ENCODE measurements at places on chromosomes 13 and 19. TPM values are rescaled to one million over a fixed set of nuclear protein-coding genes. Genes with fewer than 3 reads are reported as not detected.
A peak's percentile ranks its signal among the peaks of the same experiment; 100 is the strongest.

Gene ZNF575
- total RNA-seq: 3.0 TPM

DNA sequence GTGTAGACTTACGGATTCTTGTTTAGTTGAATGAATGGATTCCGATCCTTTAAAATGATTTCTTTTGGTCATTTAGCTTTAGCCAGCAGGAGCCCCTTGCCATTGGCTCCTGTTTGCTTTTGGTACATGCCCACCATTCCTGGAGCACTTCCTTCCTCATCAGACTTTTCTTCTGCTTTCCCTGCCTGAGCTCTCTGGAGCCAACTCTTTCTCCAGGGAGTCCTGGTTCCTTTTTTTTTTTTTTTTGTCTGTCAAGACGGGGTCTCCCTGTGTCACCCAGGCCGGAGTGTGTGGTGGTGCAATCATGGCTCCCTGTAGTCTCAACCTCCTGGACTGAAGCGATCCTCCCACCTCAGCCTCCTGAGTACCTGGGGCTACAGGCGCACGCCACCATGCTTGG lies 37.8 kb downstream of the SMARCA4 start:
- no peak for DNase-seq

- DNase-seq: no peak
These were observed 74.0 kb upstream of the POMP start for GRCh38 chr13:28584873-28585381.

Gene NUCB1
- 194 TPM for total RNA-seq

Gene ZNF610
- total RNA-seq: 0.97 TPM

GRCh38 chr13:57969951-57970350 lies 338.4 kb downstream of the PCDH17 start:
- peak; percentile 75 for DNase-seq

DNA sequence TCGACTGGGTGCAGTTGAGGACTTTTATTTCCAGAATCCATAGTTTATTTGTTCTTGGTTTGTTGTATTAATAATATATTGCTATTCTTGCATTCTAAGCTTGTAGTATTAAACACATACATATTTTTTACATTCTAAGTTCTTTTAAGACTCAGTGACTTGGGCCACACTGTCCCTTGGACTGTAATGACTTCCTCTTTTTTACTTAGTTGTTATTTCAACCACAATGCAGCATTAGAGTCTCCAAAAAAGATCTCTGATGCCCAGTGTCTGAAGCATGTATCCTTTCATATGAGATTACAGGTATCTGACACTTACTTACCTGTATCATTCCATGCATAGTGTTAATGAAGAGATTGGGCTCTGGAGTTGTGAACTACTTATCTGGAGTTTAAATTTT lies 864.9 kb upstream of the PCDH20 start:
- DNase-seq: no peak

DNA sequence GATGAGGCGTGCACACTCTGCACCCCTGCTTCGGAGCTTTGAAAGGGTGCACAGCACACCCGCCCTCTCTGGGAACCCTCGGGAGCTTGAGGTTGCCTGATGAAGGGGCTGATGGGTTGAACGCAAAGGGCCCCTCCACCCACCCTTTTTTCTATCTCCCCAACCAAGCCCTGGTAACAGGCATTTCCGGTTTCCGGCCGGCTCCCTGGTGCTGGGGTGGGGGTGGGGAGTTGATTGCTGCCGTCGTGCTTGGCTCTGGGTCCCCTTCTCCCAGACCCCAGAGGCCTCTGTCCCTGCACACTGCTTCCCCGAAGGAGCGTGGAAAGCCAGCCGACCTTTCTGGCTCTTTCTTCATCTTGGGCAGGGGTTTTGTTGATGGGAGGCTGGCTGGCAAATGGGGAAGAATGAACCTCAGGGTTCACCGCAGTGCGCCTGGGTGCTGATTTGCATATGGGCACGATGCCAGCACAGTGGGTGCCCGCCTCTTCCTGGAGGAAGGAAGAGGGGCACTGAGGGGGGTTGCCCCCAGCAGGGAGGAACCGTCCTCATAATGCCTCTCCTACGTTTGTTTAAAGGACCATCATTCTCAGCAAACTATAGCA lies 29.1 kb downstream of the VAV1 start:
- peak; percentile 9 for DNase-seq

Gene KIR3DL1
- total RNA-seq: not detected

Gene TIMM50
- total RNA-seq: 85.7 TPM

DNA sequence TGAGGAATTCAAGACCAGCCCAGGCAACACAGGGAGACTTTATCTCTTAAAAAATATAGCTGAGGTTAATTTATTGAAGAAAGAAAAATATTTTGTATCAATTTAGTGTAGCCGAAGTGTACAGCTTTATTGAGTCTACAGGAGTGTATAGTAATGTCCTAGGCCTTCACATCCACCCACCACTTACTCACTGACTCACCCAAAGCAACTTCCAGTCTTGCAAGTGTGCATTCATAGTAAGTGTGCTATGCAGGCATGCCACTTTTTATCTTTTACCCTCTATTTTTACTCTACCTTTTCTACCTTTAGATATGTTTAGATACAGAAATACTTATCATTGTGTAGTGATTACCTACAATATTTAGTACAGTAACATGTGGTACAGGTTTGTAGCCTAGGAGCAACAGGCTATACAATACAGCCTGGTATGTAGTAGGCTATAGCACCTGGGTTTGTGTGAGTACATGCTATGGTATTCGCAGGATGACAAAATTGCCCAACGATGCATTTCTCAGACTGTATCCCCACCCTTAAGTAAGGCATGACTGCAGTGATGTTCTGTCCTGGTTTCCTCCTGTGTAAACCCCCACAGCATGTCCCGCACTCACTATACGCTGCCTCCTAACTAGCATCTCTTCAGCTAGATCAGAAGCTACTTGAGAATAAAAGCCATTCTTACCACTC lies 15.3 kb upstream of the ATP12A start:
- no peak for DNase-seq

DNA sequence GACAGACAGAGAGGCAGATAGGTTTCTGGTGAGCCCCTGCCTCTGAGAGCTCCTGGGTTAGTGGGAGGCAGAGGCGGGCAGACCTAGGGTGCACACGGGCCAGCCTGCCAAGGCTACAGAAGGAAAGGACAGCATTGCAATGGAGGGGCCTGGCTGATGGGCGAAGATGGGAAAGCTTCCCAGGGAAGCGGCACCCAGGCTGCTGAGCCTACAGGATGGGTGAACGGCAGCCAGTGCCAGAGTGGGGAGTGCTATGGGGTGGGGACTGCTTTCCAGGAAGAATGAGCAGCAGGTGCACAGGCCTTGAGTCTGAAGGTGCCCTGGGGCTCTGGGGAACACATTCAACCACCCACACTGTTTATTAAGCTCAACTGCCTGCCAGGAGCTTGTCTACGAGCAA lies 702 bp upstream of the MAG start:
- DNase-seq: no peak

Gene KCTD4
- total RNA-seq: not detected

DNA sequence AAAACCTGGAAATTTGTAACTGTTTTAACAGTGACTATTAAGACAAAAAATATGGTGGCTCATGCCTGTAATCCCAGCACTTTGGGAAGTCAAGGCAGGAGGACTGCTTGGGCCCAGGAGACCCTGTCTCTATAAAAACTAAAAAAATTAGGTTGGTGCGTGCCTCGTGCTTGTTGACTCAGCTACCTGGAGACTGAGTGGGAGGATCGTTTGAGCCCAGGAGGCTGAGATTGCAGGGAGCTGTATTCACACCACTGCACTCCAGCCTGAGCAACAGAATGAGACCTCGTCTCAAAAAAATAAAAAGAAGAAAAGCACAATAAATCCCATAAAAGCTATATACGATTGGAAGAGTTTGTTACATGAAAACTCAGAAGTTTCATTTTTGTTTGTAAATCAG lies 23.7 kb downstream of the KLF5 start:
- DNase-seq: no peak

GRCh38 chr13:65133094-65133493 lies 2097.0 kb downstream of the PCDH9 start:
- DNase-seq: no peak

Gene ZNF222
- total RNA-seq: 5.2 TPM

Gene DPF1
- 5.0 TPM for total RNA-seq

DNA sequence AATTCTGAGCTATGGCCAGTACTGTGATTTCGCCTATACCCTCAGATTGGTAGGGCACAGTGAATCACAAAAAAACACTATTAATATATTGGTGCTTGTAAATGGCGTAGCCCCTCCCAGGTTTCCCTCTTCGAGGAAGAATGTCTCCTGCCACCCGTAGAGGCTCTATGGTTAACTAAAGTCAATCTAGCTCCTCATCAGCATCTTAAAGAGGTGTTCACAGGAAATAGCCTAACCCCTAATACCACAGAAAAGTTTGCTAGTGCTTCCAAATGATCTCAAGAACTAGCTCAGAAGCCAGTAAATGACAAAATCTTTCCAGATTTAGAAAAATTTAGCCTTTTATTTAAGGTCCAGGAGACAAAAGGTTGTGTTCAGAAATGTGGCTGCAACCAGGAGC lies 56.3 kb upstream of the DCT start:
- no peak for DNase-seq

DNA sequence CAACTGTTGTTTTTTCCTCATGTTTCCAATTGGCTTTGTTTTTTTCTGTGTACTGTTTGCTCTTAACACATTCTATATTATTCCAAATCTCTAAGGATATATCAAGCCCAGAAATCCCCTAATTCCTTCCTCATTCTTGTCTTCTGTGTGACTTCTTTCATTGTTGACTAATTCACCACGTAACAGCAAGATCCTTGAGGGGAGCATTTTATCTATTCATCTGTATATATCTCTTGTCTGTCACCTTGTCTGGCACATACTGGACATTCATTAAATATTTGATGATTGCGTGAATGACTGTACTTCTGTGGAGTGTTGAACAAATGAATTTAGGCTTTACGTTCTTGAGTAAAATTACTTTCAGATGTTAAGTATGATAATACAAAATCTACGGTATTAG lies 44.8 kb upstream of the OLFM4 start:
- DNase-seq: no peak

GRCh38 chr13:74246487-74246886 lies 112.3 kb upstream of the KLF12 start:
- DNase-seq: peak; percentile 38

DNA sequence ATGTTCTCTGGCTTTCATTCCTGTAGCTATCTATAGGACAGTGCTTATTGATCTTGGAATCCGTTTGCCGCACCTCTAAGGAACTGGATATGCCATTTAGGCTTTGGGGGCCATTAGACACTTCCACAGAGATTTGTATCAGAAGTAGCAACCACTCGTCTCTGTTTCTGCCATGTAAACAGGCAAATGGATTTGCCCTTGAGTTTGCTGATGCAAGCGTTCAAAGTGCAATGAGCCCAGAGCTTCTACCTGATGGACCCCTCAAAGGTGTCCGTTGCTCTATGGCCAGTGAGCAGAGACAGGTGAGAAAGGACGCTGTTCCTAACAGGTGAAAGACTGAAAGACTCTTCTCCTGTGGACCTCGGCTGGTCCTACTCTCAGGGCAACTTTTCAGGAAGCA lies 302.9 kb downstream of the ZNF536 start:
- DNase-seq: no peak

GRCh38 chr13:76266561-76266960 lies 619.6 kb downstream of the KCTD12 start:
- no peak for DNase-seq

GRCh38 chr19:51783372-51783771 lies 11.6 kb upstream of the FPR3 start:
- DNase-seq: no peak

- DNase-seq: no peak
These were observed 10.9 kb downstream of the DPP9 start for GRCh38 chr19:4712771-4713170.

Gene NBEA
- 4.4 TPM for total RNA-seq

GRCh38 chr19:33199441-33200265 lies 5.5 kb downstream of the LRP3 start:
- DNase-seq: no peak

DNA sequence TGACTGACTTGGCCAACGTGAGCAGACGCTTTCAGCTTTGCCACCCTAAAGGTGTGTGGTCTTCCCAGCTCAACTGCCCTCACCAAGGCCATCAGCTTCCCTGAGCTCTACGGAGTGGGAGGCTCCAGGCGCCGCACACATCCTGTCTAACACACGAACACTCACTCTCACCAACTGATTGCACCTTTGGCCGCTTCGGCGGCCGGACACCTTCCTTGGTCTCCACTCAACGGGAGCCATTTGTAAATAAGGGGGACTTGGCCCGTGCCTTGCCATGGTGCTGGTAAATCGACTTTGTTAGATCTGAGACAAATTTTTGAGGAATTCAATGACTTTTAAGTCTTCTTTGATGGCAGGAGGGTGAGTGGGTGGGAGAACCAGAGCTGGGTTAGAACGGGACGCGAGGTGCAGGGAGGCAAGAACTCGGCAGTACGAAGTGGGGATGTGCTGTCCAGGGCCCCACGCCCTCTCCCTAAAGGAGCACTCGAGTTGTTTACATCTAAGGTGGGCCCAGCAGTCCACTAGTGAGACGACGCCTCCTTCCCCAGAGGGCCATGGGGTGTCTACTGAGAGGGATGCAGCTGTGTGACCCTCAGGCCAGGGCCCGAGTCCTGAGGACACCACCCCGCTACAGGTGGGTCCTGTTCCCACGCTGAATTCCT lies 4.4 kb downstream of the C13orf46 start:
- DNase-seq: no peak

DNA sequence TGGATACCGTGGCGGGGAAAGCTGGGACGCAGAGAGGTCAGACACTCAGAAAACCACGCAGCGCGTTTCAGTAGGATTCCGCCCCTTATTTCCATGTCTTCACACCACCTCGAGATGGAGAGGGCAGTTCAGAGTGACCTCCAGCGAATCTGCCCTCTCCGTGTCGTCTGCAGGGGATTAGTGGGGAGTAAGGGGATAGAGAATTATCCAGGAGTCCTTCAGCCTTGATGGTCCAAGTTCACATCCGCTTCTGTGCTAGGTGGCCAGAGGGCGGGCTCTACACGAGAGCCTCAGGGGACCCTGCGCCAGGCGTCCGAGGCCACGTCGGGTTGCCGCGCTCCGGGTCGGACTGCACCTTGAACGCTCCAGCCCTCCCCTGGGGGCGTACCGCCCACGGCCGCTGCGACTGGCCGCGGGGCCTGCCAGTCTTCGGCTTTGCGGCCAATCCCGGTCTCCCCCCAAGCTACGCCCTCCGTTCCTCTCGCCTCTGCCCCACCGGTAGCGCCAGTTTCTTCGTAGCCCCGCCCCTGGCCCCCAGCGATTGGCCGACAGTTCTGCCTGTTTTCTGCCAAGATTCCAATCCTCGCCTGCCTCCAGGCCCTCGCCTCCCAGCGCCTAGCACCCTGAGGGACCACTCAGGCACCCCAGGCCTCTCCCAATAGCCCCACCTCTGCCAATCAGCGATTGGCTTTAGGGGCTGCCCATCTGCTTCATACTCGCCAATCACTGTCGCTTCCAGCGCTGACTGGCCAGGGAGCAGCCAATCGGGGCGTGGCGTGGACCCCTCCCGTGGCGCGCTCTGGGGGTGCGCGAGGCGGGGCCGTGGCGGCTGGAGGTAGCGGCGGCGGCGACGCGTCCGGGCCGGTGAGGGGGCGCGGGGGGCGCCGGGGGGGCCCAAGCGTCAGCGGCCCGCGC lies at the start of gene SLC25A42:
SLC25A42 (plus strand) TSS at position 812 of the 915 bp plus-strand sequence. CDS start 32,131 bp downstream, outside the sequence.
- DNase-seq: peak; percentile 100

Gene CLEC4M
- total RNA-seq: 0.46 TPM
